C1 segment of cervical spinal cord (tissue), 14 donors: ENCODE measurements at places on chromosomes 3 and 15.

GRCh38 chr3:116299646-116300081 lies 145.6 kb downstream of the LSAMP start:
- DNase-seq: no peak

DNA sequence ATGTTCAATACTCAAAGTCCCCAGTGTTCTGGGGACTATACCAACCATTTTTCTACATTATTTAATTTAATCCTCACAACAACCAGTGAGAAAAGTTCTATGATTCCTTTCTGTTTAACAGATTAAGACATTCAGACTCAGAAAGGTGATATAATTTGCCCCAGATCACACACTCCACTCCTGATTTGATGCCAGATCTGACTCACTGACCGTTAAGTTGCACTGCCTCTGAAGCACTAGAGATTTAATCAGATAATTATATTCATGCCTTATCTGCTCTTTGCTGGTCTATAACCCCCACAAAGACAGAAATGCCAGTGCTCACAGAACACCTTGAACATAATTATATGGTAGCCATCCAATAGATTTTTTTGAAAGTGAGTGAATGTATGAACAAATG lies 501.0 kb downstream of the IGSF11 start:
- no peak for DNase-seq

DNA sequence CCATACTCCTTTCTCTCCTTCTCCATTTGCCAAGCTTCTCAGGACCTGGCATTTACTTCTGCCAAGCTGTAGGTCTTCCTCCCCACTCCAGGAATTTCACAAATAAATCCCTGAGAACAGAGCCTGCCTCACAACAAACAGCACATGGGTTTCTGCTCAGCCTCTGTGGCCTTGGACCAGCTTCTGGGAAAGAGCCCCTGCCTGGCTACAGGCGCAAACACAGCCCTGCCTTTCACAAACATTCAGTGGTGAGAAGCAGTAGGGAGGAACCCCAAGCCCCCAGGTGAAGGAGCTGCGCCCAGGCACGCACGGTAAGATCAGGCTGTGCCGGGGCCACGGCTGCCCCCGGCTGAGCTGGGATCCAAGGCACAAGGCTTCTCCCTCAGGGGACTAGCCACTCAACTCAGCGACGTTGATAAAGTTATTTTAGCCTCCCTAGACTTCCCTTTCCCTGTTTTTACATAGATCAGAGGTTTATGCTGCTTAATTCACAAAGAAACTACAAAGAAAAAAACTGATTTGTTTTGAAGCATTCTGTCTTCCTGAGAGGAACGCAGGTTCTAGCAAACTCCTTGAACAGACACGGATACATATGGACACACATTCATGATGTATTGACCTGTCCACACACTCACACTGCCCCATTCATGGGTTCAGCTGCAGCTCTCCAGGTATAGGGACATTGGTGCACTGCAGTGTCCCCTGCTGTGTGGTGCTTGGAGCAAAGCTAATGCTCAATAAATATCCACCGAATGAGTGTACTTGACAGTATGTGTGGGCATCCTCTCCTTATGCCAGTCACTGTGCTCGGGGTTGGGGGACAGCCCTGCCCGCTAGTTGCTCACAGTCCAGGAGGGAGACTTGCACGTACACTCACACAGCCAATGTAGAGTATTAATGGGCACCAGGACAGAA lies 25.4 kb downstream of the HES1 start:
- DNase-seq: no peak

DNA sequence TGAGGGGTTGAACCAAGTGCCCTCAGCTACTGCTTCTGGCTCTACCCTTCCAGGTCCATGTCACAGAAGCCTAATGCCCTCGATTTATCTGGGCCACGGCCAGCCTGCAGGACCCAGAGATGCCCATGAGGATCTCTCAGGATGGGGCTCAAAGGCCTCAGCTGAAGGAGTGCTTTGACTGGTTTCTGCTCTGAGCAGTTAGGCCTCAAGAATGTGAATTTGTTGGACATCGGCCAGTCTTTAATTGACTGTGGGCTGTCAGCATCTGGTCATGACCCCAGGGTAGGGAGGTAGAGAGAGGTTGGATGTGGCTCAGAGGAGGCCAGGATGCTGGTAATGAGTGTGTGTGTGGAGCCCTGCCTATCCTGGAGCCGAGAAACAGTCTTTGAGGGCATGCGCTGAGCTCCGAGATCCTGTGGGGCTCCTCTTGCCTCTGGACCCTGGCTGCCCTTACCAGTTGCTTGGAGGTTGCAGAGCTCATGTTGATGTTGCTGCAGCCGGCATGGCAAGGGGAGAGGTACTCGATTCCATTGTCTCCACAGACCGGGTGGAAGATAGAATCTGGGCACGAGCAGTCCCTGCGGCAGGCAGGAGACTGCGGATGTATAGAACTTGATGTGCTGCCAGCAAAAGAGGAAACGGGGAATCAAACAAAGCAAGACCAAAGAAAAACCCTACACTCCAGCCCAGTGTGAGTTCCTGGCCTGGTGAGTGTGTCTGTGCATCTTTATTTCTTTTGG lies 49.1 kb upstream of the RAB6B start:
- no peak for DNase-seq

DNA sequence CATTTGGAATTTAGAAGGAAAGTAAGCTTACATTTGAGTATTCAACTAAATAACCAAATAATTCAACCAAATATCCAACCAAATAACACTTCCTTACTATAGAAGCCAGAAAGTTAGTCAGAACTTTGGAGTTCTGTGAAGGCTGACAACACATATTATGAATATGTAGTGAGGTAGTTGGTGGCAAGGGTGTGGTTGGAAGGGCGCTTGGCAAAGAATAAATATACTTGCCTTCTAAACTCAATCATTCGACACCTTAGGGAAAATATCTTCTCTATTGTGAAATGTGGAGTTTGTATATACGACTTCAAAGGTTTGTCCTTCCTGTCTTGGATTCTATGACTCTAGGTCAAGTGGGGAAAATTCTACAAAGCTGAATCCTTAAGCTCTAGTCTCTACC lies 111.7 kb upstream of the OSTN start:
- DNase-seq: no peak

- no peak for DNase-seq
These were observed 110.5 kb downstream of the PGPEP1L start for GRCh38 chr15:98896802-98897732.

GRCh38 chr3:168453623-168454022 lies 357.9 kb upstream of the GOLIM4 start:
- DNase-seq: no peak

DNA sequence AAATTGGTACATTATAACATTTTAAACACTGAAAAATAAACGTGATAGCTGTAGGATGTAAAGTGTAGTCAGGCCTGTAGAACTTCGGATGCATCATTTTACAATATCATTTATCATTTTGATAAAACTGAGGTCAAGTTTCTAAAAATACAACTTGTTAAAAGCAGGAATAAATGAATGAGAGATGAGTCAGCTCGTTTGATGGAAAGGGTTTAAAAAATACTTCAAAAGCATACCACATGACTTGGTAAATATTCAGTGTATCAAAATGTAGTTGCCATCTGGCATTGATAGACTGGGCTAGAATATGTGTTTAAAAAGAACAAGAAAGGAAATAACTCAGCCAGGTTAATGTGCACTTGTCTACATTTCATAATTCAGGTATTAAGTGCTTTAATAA lies 357.0 kb downstream of the TIGIT start:
- no peak for DNase-seq

DNA sequence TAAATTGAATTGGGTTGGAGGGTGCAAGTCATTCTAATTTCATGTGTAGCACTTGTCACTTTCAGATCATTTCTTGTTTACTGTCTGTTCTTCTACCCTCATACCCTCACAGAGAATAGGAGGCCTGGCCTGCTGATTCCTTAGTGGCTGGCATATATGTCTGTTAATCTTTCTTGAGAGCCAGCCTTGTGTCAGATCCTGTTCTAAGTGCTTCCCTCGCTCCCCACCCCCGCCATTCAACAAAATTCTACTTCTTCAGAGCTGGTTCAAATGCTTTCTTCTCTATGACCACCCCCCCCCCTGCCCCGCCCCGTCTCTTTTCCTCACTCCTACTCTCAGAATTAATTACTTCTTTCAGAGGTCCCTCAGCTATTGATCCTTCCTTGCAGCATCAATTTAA lies 1.5 kb upstream of the U2SURP start:
- DNase-seq: no peak

GRCh38 chr15:65089206-65089824 lies 12.8 kb downstream of the KBTBD13 start:
- DNase-seq: no peak

DNA sequence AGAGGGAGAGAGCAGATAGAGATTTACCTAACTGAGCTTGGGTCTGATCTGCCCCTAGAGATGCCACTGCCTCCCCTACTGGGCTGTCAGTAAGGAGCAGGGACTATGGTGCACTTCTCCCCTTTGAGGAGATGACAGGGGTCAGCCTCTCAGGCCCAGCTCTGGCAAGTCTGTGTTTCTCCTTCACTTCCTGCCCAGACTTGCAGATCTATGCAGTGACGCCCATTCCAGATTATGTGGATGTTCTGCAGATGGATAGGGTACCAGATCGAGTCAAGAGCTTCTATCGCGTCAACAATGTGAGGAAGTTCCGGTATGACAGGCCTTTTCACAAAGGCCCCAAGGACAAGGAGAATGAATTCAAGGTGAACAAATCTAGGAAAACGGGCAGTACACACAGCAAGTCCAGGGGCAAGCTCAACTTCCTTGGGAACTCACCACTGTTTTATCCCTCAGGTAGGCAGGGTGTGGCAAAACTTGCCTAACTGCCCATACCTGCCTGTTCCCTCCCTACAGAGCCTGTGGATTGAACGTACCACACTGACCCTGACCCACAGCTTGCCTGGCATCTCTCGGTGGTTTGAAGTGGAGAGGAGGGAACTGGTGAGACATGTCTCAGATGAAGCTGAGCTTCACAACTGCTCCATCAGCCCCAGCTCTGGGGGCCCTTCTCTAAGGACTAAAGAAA lies 29.1 kb upstream of the MANF start:
- DNase-seq: no peak

GRCh38 chr3:19559724-19560442 lies 374.1 kb downstream of the EFHB start:
- DNase-seq: no peak

DNA sequence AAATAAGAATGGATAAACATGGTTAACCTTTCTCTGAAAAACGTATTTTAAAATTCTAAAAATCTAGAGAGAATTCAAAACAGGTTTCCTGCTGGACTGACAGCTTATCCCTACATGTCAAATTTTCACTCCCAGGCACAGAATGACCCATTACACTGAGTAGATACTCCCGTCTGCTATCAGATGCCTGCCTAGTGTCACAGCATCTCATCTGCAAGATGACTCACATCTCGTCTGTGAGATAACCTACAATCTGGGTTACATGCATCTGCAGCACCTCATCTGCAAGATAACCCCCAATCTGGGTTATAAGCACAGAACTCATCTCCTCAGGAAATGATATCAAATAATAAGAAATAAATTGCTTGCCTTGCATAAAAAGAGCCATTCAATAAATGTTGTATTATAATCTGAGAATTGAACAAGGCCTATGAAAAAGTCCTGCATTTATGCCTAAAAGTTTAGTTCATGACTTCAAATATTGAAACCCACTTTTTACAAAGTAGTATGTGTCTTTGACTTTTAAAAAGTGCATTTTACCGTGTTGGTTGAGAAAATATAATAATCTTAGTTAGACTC lies 188.3 kb upstream of the THBS1 start:
- no peak for DNase-seq

DNA sequence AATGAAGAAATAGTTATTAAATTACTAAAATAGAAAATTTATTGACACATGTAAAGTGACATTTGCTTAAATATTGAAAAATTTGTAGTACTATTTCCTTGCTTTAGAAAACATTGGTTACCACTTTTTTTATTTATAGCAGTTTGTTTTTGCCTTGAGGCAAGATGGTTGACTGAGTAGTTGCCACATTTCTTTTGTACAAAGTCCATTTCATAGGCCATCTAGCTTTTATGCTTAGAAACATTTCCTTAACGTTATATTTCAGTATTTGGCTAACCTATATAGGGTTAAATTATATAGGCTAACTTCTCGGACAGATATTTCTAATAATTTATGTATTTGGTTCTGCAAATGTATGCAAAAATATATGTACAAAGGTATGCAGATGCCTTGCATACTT lies 17.1 kb downstream of the CTNNB1 start:
- DNase-seq: no peak

DNA sequence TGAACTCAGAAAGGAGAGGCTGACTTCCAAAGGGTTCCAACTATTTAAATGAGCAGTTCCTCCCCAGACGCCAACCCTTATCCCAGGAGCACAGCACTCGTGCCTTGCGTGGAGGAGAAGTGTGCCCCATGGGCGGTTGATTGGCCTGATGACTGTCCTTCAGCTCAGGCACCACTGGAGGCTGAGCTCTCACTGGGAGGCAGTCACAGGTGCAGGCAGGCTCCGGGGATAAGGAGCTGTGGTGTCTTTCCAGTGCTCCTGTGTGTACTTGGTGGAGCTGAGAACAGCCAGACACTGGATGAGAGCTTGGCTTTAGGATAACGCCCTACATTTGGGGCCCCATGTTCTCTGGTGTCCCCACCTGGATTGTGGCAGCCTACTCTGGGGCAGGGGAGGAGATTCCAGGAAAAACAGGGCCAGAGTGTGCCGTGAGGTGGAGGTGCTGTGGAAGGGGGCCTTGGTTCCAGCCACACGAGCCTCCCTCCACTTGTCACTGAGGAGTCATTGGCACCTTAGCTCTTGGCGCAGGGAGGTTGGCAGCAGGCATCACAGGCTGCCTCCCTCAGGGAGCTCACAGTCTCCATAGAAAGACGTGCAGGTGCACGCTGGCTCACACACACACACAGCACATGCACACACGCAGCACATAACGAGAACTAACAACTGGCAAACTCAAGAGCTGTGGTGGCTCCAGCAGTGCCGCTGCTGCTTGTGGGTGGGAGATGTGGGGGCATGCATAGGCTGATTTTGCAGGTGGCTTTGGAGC lies 22.7 kb upstream of the EPHB3 start:
- DNase-seq: no peak

GRCh38 chr15:31387479-31388118 lies 61.0 kb downstream of the KLF13 start:
- DNase-seq: no peak

- no peak for DNase-seq
These were observed 346.6 kb upstream of the DCBLD2 start for GRCh38 chr3:99248130-99248529.

GRCh38 chr3:117669774-117670173 lies 960.2 kb downstream of the TUSC7 start:
- DNase-seq: no peak
